Upper lobe of right lung (tissue), 1 donor: ENCODE measurements at places on chromosomes 3 and 15.

DNA sequence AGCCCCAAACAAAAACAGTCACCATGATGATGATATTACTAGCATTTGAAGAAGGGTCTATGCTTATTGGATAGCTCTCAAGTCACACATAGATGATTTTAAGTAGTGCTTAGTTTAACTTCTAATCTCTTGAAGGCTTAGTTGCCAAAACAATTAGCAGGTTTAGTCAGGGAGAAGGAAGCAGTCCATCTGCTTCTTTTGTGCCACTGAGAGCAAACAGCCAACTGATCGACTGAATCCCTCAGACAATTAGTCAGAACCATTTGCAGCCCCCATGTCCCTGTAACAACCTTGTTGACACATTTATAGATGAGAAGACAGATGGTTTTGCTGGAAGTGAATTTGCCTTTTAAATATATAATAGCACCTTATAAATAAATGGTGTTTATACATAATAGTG is 585.1 kb upstream of the SUCLG2 start:
- H3K27me3 ChIP-seq: no peaks in the 10 kb centered on the region
- H3K27ac ChIP-seq: no peak overlapping the region
- no peak for DNase-seq

GRCh38 chr15:67385971-67386370 is 131.4 kb downstream of the IQCH start:
- H3K27me3 ChIP-seq: no peaks in the 10 kb centered on the region
- no peaks in the 10 kb centered on the region for H3K36me3 ChIP-seq
- H3K4me3 ChIP-seq: no peak overlapping the region
- no peaks in the 10 kb centered on the region for H3K4me1 ChIP-seq
- DNase-seq: no peak

DNA sequence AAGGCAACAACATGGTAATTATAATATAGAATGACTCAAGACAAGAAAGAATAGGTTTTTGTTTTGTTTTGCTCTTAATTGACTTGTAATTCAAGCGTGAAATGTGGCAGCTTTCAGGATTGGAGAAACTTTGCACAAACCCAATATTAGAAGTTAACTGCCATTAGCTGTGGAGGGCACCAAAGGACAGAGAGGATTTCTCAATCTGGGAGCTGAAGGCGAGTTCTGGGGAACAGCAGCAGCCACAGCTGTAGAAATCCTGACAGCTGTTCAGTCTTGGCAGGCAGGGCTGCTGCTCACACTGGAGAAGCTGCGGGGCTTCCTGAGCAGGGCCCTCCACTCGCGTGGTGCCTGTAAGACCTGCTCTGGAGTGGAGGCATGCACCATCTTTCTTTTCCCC is 182.2 kb upstream of the IL12A start:
- no peaks in the 10 kb centered on the region for H3K27me3 ChIP-seq
- H3K27ac ChIP-seq: no peak overlapping the region
- H3K36me3 ChIP-seq: no peaks in the 10 kb centered on the region
- no peak for DNase-seq
- H3K4me1 ChIP-seq: peaks cover 31% of the 10 kb centered on the region

GRCh38 chr3:66593978-66594377 is 93.2 kb upstream of the LRIG1 start:
- DNase-seq: no peak
- H3K27me3 ChIP-seq: no peaks in the 10 kb centered on the region
- no peaks in the 10 kb centered on the region for H3K36me3 ChIP-seq
- H3K4me3 ChIP-seq: no peak overlapping the region
- no peaks in the 10 kb centered on the region for H3K4me1 ChIP-seq

GRCh38 chr3:195794708-195795107 is 17.0 kb downstream of the MUC4 start:
- no peaks in the 10 kb centered on the region for H3K4me1 ChIP-seq
- no peak overlapping the region for H3K27ac ChIP-seq
- no peak for DNase-seq

GRCh38 chr3:178140531-178141304 is 395.5 kb upstream of the KCNMB2 start:
- H3K27me3 ChIP-seq: no peaks in the 10 kb centered on the region
- DNase-seq: no peak
- no peak overlapping the region for H3K27ac ChIP-seq
- no peaks in the 10 kb centered on the region for H3K4me1 ChIP-seq
- no peak overlapping the region for H3K4me3 ChIP-seq
- H3K36me3 ChIP-seq: no peaks in the 10 kb centered on the region

- H3K27me3 ChIP-seq: no peaks in the 10 kb centered on the region
- peaks cover 34% of the 10 kb centered on the region for H3K4me1 ChIP-seq
- no peak for DNase-seq
- H3K27ac ChIP-seq: peak overlapping the region; percentile 65
Measured at GRCh38 chr3:48039487-48040190, 23.4 kb upstream of the MAP4 start.

- H3K4me1 ChIP-seq: peaks cover 15% of the 10 kb centered on the region
- no peak for DNase-seq
- H3K36me3 ChIP-seq: no peaks in the 10 kb centered on the region
- H3K27me3 ChIP-seq: no peaks in the 10 kb centered on the region
- no peak overlapping the region for H3K4me3 ChIP-seq
- H3K27ac ChIP-seq: no peak overlapping the region
Measured at GRCh38 chr3:167814441-167814951, 79.0 kb downstream of the SERPINI1 start.

DNA sequence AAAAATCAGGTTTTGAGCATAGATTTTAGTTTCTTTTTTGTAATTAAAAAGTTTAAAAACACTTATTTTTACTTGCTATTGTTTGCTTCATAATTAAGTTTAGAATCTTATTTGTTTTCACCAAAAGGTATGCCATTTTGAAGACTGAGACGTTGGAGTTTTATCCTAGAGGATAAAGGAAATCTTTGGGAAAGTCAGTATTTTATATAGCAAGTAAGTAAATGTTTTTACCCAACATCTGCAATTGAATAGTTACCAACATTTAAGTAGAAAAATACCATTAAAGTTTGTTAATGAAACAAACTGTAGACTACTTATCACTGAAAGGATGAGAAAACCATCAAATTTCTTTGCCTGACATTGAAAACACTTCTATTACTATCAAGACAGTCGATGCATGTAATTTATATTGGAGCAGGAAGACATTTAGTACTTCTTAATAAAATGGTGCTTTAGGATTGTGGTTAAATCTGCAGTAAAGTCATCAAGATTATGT is 14.0 kb upstream of the CHD2 start:
- DNase-seq: no peak
- H3K27ac ChIP-seq: peak overlapping the region; percentile 99
- H3K4me1 ChIP-seq: peaks cover 56% of the 10 kb centered on the region

DNA sequence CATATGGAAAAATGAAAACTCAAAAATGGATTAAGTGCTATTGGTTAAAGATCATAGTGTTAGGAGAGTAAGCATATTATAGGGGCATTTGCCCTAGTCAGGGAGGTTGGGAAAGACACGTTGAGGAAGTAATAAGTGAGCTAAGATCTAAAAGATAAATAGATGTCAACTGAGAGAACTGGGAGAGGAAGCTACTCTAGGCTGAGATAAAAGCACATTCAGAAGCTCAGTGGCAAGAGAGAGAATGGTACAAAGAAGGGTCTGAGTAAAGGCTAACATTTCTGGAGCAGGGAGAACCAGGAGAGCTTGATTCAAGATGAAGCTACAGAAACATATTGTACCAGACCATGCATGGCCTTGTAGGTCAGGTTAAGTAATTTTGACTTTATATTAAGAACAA is 63.9 kb downstream of the TRPC1 start:
- H3K27me3 ChIP-seq: no peaks in the 10 kb centered on the region
- H3K4me1 ChIP-seq: no peaks in the 10 kb centered on the region
- no peak for DNase-seq
- no peak overlapping the region for H3K4me3 ChIP-seq

GRCh38 chr3:16176391-16177030 is 2.0 kb downstream of the GALNT15 start:
- no peaks in the 10 kb centered on the region for H3K27me3 ChIP-seq
- H3K4me3 ChIP-seq: peak overlapping the region; percentile 40

GRCh38 chr15:91465086-91465485 is 365.0 kb downstream of the SV2B start:
- no peaks in the 10 kb centered on the region for H3K27me3 ChIP-seq
- no peaks in the 10 kb centered on the region for H3K4me1 ChIP-seq
- H3K27ac ChIP-seq: no peak overlapping the region
- H3K36me3 ChIP-seq: no peaks in the 10 kb centered on the region
- H3K4me3 ChIP-seq: no peak overlapping the region

DNA sequence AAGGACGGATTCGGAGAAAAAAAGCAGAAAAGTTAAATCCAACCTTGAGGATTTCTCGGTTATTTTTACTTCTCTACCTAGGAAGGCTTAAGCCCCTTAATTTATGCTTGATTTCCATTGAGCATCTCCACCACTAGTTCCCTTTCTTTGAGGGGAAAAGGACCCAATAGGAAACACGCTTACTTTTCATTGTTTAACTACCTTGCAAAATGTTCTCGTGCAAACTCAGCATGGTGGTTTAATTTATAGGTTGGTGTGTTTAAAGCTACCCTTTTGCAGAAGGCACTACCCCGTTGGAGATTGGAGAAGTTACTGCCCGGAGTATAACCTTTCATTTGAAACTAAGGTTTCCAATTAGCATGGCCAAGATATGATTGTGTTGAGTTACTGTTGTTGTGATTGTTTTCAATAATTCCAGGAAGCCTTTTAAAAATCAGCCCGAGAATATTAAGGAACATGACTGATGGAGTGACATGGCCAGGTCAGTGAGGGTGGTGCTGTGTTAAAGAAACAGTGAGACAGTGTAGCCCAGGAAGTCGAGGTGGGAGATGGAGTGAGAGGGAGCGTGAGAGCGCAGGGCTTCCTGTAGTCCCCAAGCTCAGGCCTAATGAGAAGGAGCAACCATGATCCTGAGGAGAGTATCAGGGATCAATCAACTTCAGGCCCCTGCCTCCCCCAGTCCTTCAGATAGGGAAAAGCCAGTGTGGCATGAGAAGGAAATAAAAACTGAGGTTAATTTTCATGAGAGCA is 76.6 kb downstream of the AQP9 start:
- no peaks in the 10 kb centered on the region for H3K4me1 ChIP-seq
- no peak for DNase-seq
- no peaks in the 10 kb centered on the region for H3K27me3 ChIP-seq
- H3K4me3 ChIP-seq: no peak overlapping the region
- H3K36me3 ChIP-seq: no peaks in the 10 kb centered on the region
